Activated CD4-positive, alpha-beta T cell treated with anti-CD3 and anti-CD28 coated beads, Interleukin-2, amount 50 U/mL, for 48 hours (primary cell): ENCODE measurements at places on chromosomes 12 and 14.

GRCh38 chr12:48973531-48973930 lies 2.0 kb upstream of the WNT10B start:
- no peak for DNase-seq

GRCh38 chr14:95361373-95362137 lies 41.8 kb upstream of the CLMN start:
- peak; percentile 49 for DNase-seq

- DNase-seq, result no peak
Measured at GRCh38 chr12:10739157-10740118, 16.3 kb upstream of the YBX3 start.

GRCh38 chr12:42291680-42292079 lies 34.2 kb downstream of the ZCRB1 start:
- DNase-seq, result no peak

GRCh38 chr14:68566075-68566474 lies 226.8 kb downstream of the ZFP36L1 start:
- DNase-seq, result no peak

- no peak for DNase-seq
Measured at GRCh38 chr14:102120888-102121287, 18.8 kb upstream of the WDR20 start.

- no peak for DNase-seq
Measured at GRCh38 chr12:112362310-112362709, 19.9 kb downstream of the HECTD4 start.

DNA sequence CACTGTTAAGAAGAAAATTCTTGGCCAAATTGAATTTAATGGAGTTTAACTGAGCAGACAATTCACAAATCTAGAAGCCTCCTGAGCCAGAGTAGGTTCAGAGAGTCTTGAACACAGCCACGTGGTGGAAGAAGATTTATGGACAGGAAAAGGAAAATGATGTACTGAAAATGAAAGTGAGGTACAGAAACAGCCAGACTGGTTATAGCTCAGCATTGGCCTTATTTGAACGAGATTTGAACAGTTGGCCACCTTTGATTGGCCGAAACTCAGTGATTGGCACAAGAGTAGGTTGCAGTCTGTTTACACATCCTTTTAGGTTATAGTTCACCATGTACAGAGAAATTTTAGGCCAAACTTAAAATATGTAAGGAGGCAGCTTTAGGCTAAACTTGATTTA lies 9.9 kb downstream of the OAS2 start:
- peak; percentile 21 for DNase-seq

DNA sequence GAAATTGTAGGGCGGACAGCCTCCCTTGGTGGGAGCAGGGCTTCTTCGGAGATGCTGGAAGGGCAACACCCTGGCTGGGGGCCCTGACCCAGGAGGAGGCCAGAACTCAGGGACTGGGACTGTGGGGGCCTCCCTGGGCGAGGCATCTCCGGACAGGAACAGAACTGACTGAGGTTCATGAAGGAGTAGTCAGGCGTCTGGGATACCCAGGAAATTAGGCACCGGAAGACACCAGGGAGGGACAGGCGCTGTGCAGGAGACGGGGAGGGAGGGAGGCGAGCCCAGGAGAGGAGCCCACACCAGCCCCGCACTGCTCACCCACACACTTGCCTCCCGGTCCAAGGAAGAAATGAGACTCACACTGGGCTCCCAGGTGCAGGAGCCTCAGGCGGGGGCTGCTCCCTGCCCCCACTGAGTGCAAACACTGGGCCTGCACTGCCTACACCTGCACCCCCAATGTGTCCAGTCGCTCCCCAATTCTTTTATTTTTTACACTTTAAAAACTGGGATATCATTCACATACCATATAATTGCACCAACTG lies 262.6 kb upstream of the SFSWAP start:
- DNase-seq, result no peak

DNA sequence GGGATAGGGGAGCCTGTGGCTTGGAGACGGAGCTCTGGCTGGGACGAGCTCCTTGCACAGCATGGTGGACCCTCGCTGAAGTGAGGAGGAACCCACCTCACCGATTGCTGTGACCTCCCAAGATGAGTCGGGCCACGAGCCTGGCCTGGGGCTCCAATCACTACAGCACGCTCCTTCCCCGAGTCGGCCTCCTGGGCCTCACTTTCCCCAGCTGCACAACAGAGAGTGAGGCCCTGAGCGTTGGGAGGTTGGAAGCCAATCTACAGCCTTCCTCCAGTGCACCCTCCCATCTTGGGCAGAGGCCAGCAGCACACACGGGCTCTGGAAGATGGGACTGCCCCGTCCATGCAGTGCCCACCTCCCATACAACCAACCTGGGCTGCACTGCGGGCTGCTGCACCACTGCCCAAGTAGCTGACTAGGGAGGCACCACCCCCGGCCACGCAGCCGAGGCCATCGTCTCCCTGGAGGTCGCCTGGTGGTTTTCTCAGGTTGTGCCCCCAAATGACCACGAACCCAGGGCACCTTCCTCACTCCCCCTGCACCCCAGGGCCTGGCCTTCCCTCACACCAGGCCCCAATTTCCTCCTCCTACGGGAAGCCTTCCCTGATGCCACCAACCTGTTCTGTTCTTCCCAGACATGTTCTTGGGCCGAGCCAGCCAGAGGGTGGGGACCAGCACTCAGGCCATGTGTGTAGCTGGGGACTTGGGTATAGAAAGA lies 152.3 kb upstream of the C14orf180 start:
- DNase-seq, result no peak

GRCh38 chr12:115194448-115194847 lies 510.5 kb upstream of the TBX3 start:
- DNase-seq, result no peak

DNA sequence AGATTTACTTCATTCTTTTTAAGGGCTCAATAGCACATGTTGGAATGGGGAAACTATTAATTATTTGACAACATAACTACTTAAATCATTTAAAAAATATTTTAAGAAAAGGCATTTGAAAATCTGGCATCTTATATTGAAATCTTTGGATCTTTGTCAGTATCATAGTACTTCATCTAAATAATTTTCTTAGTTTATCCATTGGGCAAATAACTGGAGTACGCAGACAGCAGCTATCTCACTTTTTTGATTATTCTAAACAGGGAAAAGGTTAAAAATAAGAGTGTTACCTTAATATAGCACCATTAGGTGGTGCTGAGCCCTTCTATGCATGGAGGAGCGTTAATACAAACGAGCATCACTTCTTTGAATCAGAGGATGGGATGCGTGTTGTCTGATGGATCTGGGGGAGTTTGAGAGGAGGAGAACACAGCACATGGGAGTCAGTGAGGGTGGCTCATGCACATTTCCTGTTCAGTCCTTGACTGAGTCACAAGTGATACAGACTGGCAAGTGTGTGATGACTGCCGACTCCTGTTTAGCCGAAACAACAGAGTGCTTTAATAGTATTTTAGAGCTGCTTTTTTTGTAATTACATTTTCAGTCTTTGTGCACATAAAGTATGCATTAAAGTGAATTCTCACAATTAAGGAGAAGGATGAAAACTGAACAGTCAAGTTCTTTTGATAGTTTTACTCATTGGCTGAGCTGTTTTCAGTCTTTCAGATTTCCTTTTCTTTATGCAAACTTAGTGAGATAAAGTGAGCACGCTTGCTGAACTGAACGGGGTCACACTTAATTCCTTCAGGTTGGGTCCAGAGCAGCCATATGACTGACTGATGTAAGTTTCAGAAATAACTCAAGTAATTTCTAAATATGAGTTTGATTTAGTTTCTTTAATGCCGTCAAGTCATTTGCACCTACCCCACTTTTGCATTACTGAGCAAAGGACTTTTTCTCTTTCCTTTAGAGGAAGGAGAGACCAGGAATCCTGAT lies 92.7 kb downstream of the DIP2B start:
- DNase-seq, result peak; percentile 52

- DNase-seq, result peak; percentile 73
Measured at GRCh38 chr12:52024845-52025230, 18.1 kb downstream of the TAMALIN start.

GRCh38 chr12:6724409-6724797 lies 557 bp downstream of the COPS7A start:
- peak; percentile 41 for DNase-seq

DNA sequence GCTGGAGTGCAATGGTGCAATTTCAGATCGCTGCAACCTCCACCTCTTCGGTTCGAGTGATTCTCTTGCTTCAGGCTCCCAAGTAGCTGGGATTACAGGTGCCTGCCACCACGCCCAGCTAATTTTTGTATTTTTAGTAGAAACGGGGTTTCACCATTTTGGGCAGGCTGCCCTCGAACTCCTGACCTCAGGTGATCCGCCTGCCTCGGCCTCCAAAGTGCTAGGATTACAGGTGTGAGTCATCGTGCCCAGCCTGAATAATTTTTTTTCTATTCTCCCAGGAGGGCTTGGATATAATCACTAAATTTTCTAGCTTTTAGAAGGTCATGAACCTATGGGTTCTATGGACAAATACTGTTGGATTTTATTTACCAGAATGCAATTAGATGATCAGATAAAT lies 44.7 kb upstream of the GNPNAT1 start:
- no peak for DNase-seq

DNA sequence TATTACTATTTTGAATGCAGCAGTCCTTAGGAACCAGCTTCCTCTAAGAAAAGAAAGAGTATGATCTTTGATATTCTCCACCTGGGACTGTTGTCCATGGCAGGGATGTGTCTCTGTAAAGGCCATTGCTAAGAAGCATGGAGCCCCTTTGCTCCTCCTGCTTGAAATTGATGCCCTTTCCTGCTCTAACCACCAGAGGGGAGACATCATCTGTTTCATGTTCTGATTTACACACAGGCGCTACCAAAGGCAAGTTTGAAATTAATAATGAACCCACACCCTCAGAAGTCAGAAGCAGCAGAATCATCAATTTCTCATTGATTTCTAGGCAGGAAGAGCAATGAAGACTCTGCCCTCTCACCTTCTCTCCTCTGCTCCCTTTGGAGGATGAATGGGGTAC lies 253.8 kb downstream of the RMST start:
- DNase-seq, result no peak

- no peak for DNase-seq
Measured at GRCh38 chr12:139585-139984, 73.0 kb downstream of the IQSEC3 start.

DNA sequence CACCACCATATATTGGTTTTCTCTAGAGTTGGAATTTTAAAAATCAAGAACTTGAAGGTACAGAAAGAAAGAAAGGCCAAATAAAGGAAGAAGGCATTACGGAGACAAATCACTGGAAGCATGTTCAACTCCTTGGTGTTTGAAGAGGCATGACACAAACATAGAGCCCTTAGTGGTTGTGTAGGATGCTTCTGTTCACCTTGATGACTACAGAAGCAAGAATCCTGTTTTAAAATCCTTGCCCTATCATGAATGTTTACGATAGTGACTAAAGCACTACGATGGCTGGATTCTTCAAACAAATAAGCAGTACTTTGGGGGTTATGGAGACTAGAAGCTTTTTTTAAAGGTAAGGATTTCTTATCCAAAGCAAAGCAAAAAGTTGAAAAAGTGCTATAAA lies 10.3 kb upstream of the ISM2 start:
- no peak for DNase-seq

DNA sequence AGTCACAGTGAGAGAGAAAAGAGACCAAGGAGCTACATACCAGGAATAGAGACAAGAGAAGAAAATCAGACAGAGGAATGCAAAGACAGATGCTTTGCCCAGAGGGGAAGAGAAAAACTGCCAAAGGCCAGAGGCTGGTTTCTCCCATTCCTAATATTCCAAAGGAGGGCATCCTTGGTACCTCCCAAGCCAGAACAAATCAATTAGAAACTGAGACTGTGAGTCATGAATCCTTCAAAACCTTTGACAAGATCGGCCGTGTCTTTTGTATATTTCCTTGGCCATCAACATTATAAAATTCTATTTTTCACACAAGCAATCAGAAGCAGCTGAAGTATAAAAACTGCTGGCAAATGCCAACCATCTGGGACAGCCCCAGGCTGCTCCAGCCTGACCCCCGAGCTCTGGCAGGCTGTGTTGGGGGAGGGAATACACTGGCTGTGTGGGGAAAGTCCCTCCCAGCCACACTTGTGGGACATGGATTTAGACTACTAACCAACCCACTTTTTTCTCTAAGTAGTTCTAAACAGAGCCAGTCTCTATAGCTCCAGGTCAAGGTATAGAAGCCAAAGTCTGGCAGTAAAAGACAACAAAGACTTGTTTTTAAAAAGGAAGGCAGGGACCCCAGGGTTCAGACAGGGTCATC lies 13.7 kb downstream of the POMT2 start:
- DNase-seq, result no peak

- no peak for DNase-seq
Measured at GRCh38 chr12:57101892-57102695, 9.1 kb downstream of the STAT6 start.

DNA sequence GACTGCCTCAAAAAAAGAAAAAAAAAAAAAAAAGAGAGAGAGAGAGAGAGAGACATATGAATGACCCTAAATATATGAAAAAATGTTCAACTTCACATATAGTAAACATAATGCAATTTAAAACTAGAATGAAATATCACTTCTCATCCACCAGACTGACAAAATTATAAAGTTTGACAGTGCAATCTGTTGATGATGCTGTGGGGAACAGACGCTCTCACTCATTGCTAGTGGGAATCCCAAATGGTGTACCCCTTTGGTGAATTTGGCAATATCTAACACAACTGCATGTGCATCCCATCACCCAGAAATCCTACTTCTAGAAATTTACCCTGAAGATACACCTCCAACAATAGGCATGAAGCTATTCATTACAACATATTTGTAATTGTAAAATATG lies 2.3 kb upstream of the GSG1 start:
- DNase-seq, result no peak

GRCh38 chr14:102497998-102498677 lies 11.4 kb downstream of the ANKRD9 start:
- DNase-seq, result no peak

DNA sequence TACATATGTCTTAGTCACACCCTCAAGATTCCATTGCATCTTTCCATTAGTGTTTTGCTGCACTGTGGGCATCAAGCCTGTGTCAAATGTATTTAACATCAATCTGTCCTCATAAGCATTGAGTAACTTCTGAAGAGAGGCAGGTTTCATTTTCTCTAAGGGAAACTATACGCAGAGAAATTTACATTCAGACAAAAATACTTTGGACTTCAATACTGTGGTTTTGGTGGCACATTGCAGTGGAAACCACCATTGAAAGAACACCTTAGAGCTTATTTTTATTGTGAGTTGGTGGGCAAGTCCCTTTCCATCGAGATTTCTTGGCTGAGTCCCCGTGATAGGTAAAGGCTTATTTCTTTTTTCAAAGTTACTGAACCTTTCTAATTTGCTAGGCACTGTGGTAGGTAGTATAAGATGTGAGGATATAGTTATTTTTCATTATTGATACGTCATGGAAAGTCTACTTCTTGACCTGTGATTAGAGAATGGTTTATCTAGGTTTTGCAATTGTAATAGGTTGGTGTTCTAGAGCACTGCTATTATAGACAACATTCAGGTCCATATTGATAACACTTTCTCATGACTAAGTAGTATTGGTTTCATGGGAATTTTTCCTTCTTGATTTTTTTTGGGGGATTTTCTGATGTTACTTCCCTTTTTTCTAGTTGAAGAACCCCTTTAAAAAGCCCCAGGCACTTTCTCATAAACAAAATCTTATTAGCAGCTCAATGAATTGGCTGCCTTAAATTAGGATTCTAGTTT lies 81.9 kb downstream of the CFAP54 start:
- peak; percentile 12 for DNase-seq

- DNase-seq, result no peak
Measured at GRCh38 chr12:50101663-50102062, 2.1 kb upstream of the GPD1 start.
